ENCODE measurements at places on chromosomes 2 and 18. TPM values are rescaled to one million over a fixed set of nuclear protein-coding genes. Genes with fewer than 3 reads are reported as not detected.
A peak's percentile ranks its signal among the peaks of the same experiment; 100 is the strongest.

FOXD4L1 gene
- total RNA-seq: not detected

ZNF512 gene
- 28.7 TPM for total RNA-seq

DNA sequence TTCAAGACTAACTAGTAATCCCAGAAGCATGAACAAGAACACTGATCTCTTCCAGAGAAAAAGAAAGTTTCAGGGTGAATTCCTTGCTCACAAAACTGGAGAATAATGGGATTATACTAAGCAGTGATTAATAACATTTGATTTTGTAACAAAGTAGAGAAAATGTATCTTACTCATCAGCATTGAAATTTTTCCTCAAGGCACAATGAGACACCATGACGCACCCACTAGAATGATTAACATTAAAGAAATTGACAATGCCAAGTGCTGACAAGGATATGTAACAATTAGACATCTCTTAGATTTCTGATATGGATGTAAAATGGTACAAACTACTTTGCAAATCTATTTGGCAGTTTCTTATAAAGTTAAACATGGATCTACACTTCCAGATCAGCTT lies 101.1 kb upstream of the EPHA4 start:
- no peak overlapping the region for H3K27ac ChIP-seq
- H3K36me3 ChIP-seq: no peaks in the 10 kb centered on the region
- H3K4me3 ChIP-seq: no peak overlapping the region
- peaks cover 7% of the 10 kb centered on the region for H3K27me3 ChIP-seq
- no peak for DNase-seq

DNA sequence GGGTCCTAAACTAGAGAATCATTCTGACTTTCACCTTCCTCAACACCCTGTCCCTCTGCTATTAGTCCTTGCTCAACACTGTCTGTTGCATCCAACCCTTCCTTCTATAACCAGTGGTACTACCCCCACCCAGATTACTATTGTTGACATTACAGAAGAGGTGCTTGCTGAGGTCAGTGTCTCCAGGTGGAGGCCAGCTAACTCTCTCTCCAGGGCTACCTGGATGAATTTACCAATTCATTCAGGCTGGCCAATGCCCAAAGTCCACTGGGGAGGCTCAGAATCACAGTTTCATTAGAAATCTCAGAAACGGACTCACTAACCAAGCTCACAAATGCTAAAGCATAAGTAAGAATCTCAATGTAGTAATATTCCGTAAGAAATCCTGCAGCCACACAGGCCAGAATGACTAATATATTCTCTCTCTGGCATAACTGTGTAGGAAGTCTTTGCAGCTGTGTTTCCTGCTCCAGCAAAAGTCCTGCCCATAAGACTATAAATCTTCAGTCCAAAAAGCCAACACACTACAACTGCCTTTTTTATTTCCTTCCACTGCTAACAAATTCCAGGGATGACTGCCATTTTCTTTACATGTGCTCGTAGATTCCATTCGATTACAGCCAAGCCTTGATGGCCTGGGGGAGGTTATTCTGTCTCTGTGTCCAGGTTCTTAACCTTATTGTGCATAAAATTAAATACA lies 10.0 kb upstream of the TTR start:
- no peak for DNase-seq
- H3K27me3 ChIP-seq: peaks cover 6% of the 10 kb centered on the region
- no peak overlapping the region for H3K4me3 ChIP-seq
- H3K27ac ChIP-seq: no peak overlapping the region
- no peaks in the 10 kb centered on the region for H3K36me3 ChIP-seq
- H3K4me1 ChIP-seq: no peaks in the 10 kb centered on the region

GRCh38 chr2:101107241-101107640 lies 43.9 kb downstream of the TBC1D8 start:
- no peaks in the 10 kb centered on the region for H3K27me3 ChIP-seq
- H3K4me1 ChIP-seq: no peaks in the 10 kb centered on the region
- no peaks in the 10 kb centered on the region for H3K36me3 ChIP-seq
- no peak overlapping the region for H3K4me3 ChIP-seq
- no peak for DNase-seq

- H3K36me3 ChIP-seq: no peaks in the 10 kb centered on the region
- no peak for DNase-seq
- H3K27me3 ChIP-seq: no peaks in the 10 kb centered on the region
- H3K4me3 ChIP-seq: no peak overlapping the region
- no peaks in the 10 kb centered on the region for H3K4me1 ChIP-seq
- H3K27ac ChIP-seq: no peak overlapping the region
Observed at GRCh38 chr2:104025295-104025694, 828.6 kb upstream of the POU3F3 start.

DNA sequence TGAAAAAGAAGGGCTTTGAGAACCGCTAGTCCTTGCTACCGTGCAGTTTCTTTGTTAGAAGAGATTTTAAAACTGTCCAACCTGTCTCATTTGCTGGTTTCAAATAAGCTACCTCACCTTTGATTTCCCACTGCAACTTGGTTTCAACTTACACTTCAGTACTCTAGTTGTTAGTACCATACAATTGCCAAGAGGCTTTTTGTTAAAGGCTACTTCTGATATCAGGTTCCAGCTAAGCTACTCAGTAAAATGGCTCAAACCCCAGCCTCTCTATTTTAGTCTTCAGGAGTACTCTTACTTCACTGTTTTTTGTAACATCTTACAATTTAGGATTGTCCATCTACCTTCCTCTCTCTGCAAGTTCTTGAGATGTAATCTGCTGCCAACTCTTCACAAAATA lies 91.6 kb downstream of the INO80D start:
- peaks cover 9% of the 10 kb centered on the region for H3K4me1 ChIP-seq
- no peak overlapping the region for H3K4me3 ChIP-seq
- H3K27ac ChIP-seq: no peak overlapping the region

OBSL1 gene
- 0.67 TPM for total RNA-seq

DNA sequence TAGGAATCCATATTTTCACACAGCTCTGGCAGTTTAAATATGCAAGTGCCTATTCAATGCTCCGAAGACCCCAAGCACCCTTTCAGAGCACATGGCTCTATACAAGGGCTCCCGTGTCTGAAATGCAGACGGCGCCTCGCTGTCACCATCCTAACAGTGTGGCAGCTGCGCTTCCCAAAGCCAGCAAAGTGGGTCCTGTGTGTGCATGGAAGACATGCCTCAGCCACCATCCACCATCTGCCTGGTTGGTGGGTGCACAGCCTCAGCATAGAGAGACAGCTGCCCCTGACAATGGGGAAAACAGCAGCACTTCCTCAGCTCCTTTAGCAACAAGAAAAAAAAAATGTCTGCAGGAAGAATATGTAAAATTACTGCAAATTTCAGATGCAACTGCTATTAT lies 218.1 kb downstream of the SP3 start:
- peaks cover 4% of the 10 kb centered on the region for H3K4me1 ChIP-seq
- peaks cover 2% of the 10 kb centered on the region for H3K36me3 ChIP-seq
- no peak overlapping the region for H3K27ac ChIP-seq
- no peak overlapping the region for H3K4me3 ChIP-seq

IL1B gene
- total RNA-seq: 61.2 TPM

ZC3H8 gene
- total RNA-seq: 16.8 TPM

GRCh38 chr2:16546128-16546754 lies 119.4 kb downstream of the CYRIA start:
- no peaks in the 10 kb centered on the region for H3K36me3 ChIP-seq
- H3K27me3 ChIP-seq: peaks cover 6% of the 10 kb centered on the region
- no peak for DNase-seq
- no peaks in the 10 kb centered on the region for H3K4me1 ChIP-seq

ZNF385B gene
- not detected for total RNA-seq

GRCh38 chr18:31162825-31163435 lies at the start of gene DSC1:
DSC1 (minus strand) TSS chr18:31162856; CDS start chr18:31162594, 262 bp downstream.
- DNase-seq: no peak
- H3K36me3 ChIP-seq: no peaks in the 10 kb centered on the region
- no peaks in the 10 kb centered on the region for H3K27me3 ChIP-seq
- H3K27ac ChIP-seq: no peak within 1 kb of the TSS
- no peak within 1 kb of the TSS for H3K4me3 ChIP-seq
- H3K4me1 ChIP-seq: no peaks in the 10 kb centered on the region

MFSD2B gene
- total RNA-seq: 0.27 TPM

RTP5 gene
- not detected for total RNA-seq

DNA sequence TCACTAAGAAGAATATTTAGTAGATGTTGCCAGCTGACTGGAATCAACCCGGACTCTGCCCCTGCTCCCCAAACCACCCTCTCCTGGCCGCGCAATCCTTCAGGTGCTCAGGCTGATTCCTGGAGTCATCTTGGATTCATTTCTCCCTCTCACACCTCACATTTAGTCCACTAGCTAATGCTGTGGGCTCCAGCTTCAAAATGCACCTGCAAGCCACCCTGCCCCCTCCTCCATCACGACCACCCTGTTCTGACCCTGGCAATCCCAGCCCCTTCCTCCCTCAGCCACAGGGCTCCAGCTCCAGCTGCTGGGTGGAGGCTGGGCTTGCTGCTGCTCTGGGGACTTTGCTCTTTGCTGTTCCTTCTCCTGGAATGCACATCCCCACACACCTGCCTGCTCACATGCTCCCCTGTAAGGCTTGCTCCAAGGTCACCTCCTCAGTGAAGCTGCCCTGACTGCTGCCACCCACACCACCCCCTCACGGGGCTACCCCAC lies 61.3 kb upstream of the SH3RF3 start:
- peaks cover 3% of the 10 kb centered on the region for H3K36me3 ChIP-seq
- peak overlapping the region; percentile 67 for H3K27ac ChIP-seq
- peaks cover 24% of the 10 kb centered on the region for H3K27me3 ChIP-seq
- DNase-seq: no peak

DNA sequence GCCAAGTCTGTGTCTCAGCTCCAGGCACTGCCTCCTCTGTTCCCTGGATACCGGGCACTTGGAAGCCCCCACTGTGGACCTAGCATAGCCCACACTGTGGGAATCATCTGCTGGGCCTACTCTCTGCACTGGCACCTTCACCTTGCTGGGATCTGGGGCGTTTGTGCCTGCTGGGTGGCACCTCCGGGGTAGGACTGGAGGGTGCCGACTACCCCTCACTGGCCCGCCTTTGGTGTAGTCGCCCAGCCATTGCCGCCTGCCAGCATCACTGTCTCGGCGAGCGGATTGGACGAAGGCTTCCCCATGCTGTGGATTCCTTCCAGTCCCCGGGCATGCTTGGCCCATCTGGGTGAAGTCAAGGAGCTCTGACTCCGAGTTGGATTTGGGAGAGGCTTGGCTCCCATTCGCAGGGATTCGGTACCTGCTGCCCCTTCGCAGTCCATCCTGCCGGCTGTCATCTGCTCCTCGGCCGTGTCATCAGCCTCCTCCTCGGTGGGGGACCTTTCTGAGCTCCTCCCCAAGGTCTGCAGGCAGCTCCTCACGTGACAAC lies 180.6 kb upstream of the HDAC4 start:
- H3K36me3 ChIP-seq: peaks cover 3% of the 10 kb centered on the region
- no peak overlapping the region for H3K27ac ChIP-seq
- no peak overlapping the region for H3K4me3 ChIP-seq
- DNase-seq: no peak
- H3K27me3 ChIP-seq: peaks cover 4% of the 10 kb centered on the region

PAX8 gene
- 0.21 TPM for total RNA-seq

GRCh38 chr2:19504400-19505198 lies 146.2 kb upstream of the OSR1 start:
- no peak overlapping the region for H3K4me3 ChIP-seq
- H3K27ac ChIP-seq: no peak overlapping the region
- H3K36me3 ChIP-seq: no peaks in the 10 kb centered on the region
- H3K4me1 ChIP-seq: no peaks in the 10 kb centered on the region

DNA sequence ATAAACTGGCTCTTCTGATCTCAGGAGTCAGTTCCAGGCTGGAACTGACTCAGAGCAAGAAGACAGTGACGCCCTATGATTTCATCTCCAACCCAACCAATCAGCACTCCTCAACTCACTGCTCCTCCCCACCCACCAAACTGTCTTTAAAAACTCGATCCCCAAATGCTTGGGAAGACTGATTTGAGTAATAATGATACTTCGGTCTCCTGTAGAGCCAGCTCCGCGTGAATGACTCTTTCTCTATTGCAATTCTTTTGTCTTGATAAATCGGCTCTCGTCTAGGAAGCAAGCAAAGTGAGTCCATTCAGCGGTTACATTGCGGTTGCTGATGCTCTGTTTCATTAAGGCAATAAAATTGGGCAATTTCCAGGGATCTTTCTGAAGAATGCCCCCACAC lies 1025.3 kb upstream of the CNTNAP5 start:
- no peaks in the 10 kb centered on the region for H3K36me3 ChIP-seq
- no peak for DNase-seq
- H3K27me3 ChIP-seq: no peaks in the 10 kb centered on the region
- H3K27ac ChIP-seq: no peak overlapping the region
- no peak overlapping the region for H3K4me3 ChIP-seq
- H3K4me1 ChIP-seq: no peaks in the 10 kb centered on the region

- H3K4me3 ChIP-seq: no peak overlapping the region
- no peaks in the 10 kb centered on the region for H3K4me1 ChIP-seq
- DNase-seq: no peak
- no peak overlapping the region for H3K27ac ChIP-seq
- H3K36me3 ChIP-seq: peaks cover 3% of the 10 kb centered on the region
Observed at GRCh38 chr2:168256448-168256847, 9.1 kb upstream of the STK39 start.

DNA sequence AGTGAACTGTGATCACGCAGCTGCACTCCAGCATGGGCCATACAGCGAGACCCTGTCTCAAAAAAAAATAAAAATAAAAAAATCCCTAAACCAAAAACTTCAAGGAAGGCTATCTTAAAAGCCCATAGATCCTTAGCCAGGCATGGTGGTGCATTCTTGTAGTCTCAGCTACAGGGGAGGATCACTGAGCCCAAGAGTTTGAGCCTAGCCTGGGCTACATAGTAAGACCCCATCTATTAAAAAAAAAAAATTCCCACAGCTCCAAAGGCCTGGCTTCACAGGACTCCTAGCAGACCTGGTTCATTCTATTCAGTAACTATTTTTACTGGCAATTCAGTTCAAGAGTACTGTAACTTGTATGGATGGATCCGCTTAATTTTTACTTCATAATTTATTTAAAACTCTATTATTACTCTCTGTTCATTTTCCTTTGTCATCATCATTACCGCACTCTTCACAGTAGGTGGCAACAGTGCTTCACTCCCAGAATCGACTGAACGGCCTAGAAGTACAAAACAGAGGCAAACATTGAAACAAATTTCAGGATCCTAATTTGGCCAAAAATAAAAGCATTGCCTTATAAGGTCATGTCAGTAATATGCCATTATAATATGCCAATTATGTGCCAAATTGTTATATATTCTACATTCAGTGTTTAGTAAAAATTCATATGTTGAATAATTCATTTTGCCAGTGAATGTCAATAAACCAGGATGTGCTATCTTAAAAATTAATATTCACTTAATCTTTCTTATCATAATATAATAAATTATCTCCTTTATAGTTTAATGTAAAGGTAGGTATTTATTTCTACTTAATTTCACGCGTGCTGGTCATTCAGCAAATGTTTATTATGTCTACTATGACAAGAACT lies 14.3 kb upstream of the STAM2 start:
- no peaks in the 10 kb centered on the region for H3K4me1 ChIP-seq
- peak overlapping the region; percentile 1 for H3K27ac ChIP-seq
- no peak overlapping the region for H3K4me3 ChIP-seq
- H3K27me3 ChIP-seq: peaks cover 43% of the 10 kb centered on the region
- H3K36me3 ChIP-seq: peaks cover 2% of the 10 kb centered on the region
